ENCODE measurements at places on chromosomes 5 and 9.

DNA sequence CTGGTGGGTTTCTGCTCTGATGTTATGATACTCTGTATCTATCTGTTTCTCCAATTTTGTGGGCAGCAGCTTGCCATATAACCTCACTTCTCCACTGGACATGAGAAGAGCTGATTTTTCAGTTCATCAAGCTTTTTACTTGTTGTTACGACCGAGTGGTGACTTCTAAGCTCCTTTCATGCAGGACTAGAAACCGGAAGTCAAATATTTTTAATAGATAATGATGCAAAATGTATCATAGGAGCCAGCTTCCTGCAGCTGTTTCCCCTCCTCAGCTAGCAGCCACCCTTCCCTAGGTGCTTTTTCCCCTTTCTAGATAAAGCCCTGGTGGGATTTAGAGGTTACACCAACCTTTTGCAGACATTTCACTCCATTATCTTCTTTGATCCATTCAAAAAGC lies 17.0 kb upstream of the ADAM19 start:
- no peak for DNase-seq

DNA sequence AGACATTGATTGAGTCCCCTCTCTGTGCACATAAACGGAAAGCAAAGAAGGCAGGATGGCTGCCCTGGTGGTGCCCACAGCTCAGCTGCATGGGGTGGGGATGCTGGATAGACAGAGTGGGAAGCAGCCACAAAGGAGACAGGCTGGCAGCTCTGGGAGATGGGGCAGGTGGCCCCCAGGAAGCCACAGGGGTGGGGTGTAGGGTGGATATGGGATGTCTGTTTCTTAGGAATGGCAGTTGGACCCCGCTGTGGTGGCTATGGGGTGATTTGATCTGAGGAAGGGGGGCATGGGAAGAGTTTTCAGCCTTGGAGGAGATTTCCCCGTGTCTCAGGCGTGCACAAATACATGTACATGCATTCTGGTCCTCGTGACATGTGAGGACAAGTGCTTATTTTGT lies 50.2 kb upstream of the VDAC1 start:
- DNase-seq: no peak

GRCh38 chr5:36670548-36670947 lies 64.1 kb downstream of the SLC1A3 start:
- DNase-seq: no peak

DNA sequence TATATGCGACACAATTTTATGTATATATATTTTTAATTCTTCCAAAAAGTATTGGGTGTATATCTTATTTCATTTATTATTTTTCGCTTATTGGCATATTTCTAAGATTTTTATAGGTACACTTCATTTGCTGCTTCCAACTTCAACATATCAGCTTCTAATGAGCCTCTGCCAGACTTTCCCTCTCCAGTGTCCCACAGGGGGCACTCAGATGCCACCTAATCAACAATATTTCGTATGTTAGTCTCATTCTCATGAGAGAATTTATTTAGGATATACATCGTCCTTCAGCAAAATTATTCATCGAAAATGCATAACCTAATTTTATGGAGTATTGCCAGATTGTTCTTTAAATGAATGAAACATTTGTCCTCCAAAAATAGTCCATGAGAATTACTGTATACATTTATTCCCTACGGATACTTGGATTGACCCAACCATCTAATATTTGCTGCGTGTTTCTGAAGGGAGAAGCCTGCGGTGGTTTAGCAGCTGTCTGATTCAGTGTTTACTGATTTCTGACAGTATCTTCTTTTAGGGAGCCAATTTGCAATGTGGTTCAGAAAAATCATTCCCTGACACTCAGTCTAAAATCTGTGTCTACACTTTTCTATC lies 100.6 kb upstream of the SELENOP start:
- DNase-seq: no peak

DNA sequence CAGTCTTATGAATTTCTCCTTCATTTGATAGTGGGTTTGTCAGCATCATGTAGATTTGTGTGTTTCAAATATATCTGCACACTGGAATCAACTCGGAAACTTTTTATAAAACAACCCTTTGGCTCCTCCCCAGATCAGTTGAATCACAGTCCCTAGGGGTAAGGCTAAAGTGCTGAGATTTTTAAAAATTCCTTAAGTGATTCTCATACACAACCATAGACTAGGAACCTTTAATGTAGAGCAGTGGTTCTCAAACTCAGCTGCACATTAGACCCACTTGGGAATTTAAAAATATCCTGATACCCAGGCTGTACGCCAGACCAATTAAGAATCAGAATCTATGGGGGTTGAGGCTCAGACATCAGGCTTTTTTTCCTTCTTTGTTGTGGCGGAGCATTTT lies 17.5 kb upstream of the JAK2 start:
- DNase-seq: no peak

- DNase-seq: peak; percentile 81
Observed at GRCh38 chr5:139342423-139342723, 719 bp downstream of the PAIP2 start.

GRCh38 chr9:6978591-6978990 lies 220.8 kb downstream of the KDM4C start:
- no peak for DNase-seq

DNA sequence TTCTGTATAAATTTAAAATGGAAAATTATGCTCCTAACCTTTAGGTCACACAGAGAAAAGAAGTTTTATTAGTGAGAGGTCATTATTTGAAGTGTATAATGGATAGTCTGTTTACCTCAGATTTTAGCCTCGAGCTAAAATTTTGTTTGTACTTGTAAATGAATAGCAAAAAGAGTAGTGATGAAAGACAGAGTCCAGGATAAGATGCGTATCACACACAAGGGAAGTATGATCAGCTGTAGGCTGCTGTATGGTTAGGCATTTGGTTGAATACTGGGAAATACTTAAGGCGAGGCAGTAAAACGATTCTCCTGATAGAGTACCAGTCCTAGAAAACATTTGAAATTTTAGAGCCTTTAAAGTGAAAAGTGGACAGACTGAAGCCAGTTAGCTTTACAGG lies 92.7 kb downstream of the FBXL7 start:
- DNase-seq: no peak

DNA sequence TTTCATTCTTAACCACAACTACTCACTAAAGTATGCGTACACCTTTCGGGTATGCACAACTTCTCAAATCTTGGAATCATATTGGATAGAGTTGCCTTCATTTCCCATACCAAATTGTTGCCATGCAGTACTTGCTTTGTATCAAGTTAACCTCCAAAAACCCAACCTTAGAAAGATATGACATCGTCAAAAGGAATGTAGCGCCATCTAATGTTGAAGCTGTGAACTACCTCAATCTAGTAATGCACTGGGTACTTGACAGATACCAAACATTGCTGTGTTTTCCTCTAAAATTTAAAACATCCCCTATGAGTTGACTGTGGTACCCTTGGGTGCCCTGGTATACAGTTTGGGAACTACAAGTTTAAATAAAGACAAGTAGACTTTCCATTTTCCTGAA lies 318.4 kb downstream of the ARL15 start:
- no peak for DNase-seq

DNA sequence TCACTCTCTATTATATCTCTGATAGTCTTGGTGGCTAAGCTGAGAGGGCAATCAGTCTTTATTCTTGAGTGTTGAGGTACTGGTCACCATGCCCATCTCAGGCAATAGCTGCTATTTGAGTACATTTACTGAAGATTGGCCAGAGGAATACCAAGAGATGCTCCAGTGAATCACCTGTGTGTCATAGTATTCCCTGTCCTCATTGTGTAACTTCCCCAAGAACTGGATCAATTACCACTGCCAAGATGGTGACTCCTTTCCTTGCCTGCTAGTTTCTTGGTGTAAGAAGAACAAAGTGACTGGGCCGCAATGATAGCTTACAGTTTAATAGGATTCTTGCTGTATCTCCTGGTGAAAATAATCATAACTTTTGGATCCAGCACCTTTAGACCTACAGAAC lies 418.7 kb upstream of the KIF2A start:
- DNase-seq: no peak

GRCh38 chr9:77764894-77765780 lies 117.0 kb upstream of the GNA14 start:
- no peak for DNase-seq

GRCh38 chr5:2317540-2317939 lies 433.9 kb downstream of the IRX2 start:
- no peak for DNase-seq

DNA sequence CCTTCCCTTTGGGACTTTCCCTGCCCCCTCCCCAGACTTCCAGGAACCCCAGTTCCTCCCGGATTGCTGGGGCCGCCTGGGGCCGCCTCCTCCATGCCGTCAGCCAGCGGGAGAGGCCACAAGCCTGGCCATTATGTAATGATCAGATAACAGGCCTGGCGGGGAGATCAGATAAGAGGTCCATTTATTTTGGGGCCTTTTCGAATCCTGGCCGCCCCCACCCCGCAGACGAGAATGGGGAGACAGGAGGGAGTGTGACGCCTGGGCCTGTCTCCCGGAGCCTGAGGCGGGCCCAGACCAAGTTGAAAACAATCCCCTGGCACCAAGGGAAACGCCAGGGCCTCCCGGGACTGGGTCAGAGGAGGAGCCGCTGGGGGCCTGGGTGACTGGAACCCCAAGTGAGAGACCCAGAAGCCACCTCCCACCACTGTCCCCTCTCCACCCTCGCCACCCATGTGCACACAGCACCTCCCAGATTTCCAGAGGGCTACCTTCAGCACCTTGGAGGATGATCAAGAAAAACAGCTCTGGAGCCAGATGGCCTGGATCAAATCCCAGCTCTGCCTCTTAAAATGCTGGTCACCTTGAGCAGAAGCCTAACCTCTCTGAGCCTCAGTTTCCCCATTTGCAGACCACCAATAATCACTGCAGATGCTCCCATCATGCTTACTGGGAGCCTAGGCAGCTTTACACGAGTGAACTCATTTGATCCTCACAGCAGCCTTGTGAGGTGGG lies 7.8 kb downstream of the ENG start:
- DNase-seq: no peak

- DNase-seq: no peak
Observed at GRCh38 chr9:110214586-110215355, 6.8 kb upstream of the C9orf152 start.

Data from GM20000 (cell line).